ENCODE measurements at places on chromosomes 7 and 10.

- no peak for DNase-seq
Observed at GRCh38 chr10:51001587-51001986, 72.7 kb upstream of the PRKG1 start.

DNA sequence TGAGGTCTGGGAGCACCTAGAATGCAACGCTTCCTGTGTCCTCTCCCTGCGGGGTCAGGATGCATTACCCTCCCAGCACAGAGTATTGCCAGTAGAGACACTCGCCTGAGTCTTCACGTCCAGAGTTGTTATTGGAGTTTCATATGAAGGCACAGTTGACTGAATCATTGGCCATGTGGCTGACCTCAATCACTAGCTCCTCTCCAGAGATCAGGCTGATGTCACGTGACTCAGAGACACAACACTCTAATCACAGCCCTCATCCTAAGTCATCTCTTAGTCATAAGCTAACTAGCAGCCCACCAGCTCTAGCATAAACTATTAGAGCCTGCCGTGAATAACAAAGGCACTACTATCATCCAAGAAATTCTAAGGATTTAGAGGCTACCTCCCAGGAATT lies 107.8 kb downstream of the HECW1 start:
- no peak for DNase-seq

GRCh38 chr10:29669149-29669548 lies 34.4 kb upstream of the SVIL start:
- no peak for DNase-seq

GRCh38 chr10:100349087-100349486 lies 2.1 kb downstream of the SCD start:
- no peak for DNase-seq

GRCh38 chr7:96327429-96327828 lies 5.5 kb upstream of the SLC25A13 start:
- no peak for DNase-seq

DNA sequence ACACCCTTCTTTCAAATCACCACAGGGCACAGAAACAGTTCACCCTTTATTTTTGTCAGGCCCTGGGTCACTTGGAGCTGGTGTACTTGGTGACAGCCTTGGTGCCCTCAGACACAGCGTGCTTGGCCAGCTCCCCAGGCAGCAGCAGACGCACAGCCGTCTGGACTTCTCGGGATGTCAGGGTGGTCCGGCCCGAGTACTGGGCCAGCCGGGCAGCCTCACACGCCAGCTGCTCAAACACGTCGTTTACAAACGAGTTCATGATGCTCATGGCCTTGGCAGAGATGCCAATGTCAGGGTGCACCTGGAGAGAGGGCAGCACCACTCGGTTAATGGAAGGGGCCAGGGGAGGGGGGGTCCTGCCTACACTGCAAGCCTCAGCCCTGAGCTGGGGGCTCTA lies 2.5 kb downstream of the H2BK1 start:
- no peak for DNase-seq

- no peak for DNase-seq
Observed at GRCh38 chr7:102416406-102416805, 17.0 kb upstream of the ORAI2 start.

GRCh38 chr7:99835189-99835588 lies 7.4 kb downstream of the CYP3A43 start:
- DNase-seq = no peak

GRCh38 chr10:28997734-28998133 lies 291.1 kb upstream of the LYZL1 start:
- DNase-seq = no peak

DNA sequence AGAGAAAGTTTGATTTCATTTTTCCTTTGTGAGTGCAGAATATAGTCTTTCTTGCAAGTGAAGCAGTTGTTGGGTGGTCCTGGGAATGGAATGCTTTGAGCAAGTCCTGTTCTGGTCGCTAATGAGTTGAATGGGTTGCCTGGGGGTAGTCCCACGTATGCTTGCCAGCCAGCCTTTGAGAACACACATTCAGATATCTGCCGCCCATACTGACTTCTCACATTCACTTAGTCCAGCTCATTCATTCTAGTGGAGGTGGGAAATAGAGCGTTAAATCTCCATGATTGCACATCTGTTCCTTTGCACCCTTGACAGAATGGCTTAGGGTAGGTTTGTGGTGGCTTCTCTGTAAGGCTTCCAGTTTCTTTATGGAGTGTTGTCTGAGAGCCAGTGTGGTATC lies 256.6 kb downstream of the SORCS3 start:
- DNase-seq = no peak

GRCh38 chr7:66303454-66304155 lies 98.5 kb downstream of the TPST1 start:
- no peak for DNase-seq

GRCh38 chr10:10872035-10872673 lies 145.5 kb upstream of the CELF2 start:
- DNase-seq = no peak

GRCh38 chr7:151688236-151688780 lies 168.6 kb upstream of the RHEB start:
- DNase-seq = no peak

DNA sequence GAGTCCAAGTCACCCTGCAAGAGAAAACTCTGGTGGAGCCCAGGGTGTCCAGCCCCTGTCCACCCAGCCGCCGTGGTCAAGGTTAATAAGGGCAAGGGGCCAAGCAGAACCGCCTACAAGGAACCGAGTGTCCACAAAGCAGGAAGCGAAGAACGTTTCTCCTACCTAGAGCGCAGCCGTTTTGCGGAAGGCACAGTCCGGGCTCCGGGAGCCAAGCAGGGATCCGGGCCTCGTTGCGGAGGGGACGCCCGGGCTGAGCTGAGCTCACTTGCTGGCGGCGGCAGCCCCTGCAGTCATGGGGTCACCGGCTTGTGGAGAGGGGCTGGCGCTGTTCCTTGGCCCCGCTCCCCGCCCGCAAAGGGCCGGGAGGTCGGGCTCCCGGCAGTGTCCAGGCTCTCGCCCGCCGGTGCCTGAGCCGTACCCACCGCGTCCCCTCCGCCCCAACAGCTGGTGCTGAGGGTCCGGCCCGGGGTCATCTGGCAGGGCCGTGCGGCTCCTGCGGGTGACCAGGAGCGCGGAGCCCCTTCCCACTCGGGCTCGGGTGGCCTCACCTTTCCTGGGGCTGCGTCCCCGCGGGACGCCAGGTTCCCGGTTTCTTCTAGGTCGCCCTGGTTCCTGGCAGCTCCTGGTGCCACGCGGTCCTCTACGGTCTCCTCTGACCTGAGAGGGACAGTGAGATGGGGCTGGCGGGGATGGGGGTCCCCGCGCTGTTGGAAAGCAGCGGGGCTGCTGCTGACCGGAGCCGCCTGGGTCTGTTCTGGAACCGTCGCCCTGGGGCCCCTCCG lies 14.0 kb upstream of the ZNF273 start:
- DNase-seq = no peak

DNA sequence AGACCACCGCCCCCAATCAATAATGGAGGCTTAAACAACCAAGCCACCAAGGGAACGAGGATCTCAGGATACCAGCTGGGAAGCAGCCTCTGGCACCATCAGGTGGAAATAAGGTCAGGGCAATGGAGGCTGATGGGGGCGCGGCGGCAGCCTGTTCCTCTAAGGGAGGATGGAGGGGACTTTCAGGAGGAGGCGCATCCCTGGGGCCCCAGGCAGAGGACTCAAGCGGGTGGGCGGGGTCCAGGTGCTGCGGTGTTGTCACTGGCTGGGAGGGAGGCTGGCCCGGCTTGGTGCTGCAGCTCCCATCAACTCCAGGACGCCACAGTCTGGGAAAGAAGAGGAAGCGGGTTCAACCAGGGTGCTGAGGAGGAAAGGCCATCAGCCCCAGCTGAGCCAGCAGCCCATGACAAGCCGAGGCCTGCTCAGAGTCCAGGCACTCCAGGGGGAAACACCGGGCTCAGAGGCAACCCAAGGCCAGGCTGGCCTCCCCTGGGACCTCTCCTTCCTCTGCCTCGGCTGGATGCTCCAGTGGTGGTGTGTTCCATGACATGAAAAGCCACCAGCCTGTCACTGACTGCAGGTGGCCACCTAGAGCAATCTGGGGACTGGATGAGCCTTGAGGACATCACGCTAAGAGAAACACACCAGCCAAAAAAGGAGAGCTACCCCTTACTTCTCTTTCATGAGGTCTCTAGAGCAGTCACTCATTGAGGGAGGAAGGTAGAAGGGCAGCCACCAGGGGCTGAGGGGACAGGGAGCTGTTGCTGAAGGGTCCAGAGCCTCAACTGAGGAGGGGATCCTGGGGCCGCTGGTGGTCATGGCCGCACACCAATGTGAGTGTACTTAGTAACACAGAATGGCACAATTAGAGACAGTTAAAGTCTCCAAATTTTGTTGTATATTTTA lies 4.6 kb downstream of the GIGYF1 start:
- DNase-seq = no peak

GRCh38 chr10:32139223-32140073 lies 83.2 kb upstream of the KIF5B start:
- DNase-seq = no peak

DNA sequence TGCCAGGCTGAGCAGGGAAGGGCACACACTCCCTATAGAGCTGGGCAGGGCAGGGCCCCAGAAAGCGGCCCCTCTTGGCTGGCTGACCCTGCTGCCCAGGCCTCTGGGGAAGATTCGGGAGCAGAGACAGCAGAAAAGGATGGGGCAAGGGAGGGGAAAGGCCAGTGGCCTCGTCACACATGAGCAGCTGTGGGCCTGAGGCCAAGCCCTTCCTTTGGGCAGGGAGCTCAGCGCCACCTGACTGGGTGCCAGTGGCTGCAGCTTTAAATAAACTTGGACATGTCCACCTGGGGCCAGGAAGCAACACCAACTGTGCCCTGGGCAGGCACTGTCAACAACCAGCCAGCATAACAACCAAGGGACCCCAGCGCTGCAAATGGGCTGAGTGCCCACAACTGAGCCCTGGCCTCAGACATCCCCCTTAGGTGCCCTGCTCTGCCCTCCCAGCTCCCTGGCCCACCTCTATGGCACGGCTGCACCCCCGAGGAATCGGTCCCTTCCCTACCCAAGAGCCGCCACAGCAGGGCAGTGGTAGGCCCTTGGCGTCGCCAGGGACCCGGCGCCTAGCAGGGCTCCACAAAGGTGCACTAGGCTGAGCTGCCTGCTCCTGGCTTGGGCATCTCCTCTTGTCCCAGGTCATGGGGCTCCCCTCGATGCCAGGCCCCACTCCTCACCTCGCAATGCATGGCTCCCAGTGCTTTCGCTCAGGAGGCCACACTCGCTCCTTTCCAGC lies 2.6 kb downstream of the CAMK2B start:
- DNase-seq = no peak

- peak; percentile 16 for DNase-seq
Observed at GRCh38 chr7:122143376-122143750, 686 bp downstream of the AASS start.

DNA sequence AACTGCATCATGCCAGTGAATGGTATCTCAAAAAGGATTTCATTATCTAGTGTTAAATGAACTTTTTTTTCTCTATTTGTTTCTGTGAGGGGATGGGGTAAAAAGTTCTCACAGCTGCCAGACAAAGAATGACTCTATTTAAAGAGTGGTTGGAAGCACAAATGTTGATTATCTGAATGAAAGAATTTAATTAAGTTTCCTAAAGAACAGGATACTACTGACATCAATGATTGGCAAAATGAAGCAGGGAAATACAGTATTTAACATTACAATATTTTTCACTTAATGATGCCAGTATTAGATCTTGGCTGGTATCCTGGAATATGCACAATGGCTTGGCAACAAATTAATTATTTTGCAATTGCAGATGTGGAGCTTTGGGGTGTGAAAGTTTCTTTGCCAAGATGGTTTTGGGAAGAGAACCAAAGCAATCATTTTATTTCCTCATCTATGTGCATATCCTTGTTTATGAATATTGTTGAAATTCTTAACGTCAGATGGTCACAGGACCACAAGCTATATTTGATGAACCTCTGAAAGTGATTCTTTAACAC lies 336.8 kb downstream of the ARL4A start:
- DNase-seq = no peak

GRCh38 chr10:122467701-122468100 lies 6.3 kb downstream of the HTRA1 start:
- no peak for DNase-seq

GRCh38 chr10:111440501-111440900 lies 363.7 kb downstream of the ADRA2A start:
- DNase-seq = no peak

DNA sequence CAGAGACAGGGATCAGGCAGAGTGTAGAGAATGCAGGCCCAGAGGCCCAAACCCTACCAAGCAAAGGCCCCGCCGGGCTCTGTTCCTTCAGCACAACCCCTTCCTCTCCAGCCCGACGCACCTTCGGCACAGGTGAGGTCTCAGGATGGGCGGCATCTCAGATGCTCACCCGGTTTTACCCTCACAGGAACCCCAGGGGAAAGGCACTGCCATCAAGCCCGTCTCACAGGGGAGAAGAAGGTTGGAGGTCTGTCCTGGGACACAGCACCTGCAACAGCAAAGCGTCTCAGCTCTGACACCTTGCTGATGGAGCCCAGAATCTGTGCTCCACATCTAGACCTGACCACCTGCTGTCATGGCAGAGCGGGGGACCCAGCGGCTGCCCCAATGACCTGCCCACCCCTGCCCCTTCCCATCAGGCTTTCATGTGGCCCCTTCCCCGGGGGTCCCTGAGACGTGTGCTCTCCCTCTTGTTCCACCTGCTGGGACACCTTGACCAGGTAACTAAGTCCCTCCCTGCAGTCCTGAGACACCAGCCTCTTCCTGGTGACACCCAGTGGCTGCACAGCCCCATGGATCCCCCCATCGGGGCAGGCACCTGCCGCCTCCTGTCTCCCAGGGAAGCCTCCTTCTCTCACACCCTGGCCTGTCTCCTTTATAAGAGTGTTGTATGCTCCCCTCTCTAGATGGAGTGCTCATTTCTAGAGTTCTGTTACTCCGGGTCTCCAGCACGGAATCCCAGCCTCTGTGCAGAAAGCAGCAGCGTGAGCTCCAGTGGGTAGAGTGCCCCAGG lies 315.6 kb downstream of the DNAJB6 start:
- no peak for DNase-seq

DNA sequence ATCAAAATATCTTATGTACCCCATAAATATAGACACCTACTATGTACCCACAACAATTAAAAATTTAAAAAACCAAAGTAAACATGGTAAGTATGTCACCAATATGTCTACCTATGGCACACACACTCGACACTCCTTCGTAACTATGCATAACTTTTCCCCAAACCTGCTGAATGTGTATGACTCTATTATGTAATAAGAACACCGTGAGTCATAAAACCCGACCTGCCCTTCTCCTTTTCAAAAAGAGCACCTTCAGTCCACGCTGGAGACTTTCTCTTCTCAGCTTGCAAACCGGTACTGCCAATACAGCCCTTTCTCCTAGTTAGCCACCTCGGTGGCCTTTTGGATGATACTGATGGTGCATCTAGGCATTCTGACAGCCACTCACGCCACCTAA lies 186.3 kb downstream of the PRPF18 start:
- DNase-seq = no peak

GRCh38 chr10:100045592-100045991 lies 35.8 kb upstream of the DNMBP start:
- DNase-seq = no peak

GRCh38 chr10:81843042-81843441 lies 32.0 kb upstream of the NRG3 start:
- no peak for DNase-seq

DNA sequence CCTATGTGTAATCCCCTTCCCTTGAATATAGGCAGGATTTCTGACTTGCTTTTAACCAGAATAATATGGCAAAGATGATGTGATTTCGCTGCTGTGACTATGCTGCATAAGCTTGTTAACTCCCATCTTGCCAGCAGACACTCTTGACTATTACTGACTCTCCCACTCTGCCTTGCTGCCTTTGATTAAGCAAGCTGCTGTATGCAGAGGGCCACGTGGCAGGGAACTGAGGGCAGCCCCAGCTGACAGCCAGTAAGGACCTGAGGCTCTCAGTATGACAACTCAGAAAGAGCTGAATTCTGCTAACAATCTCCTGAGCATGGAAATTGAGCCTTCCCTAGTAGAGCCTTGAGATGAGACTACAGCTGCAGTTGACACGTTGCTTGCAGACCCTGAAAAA lies 279.4 kb upstream of the CACNA2D1 start:
- no peak for DNase-seq

Measured in activated CD8-positive, alpha-beta memory T cell treated with anti-CD3 and anti-CD28 coated beads, Interleukin-2, amount 50 U/mL, for 4 hours (primary cell).